ENCODE measurements at places on chromosomes 2 and 18.

DNA sequence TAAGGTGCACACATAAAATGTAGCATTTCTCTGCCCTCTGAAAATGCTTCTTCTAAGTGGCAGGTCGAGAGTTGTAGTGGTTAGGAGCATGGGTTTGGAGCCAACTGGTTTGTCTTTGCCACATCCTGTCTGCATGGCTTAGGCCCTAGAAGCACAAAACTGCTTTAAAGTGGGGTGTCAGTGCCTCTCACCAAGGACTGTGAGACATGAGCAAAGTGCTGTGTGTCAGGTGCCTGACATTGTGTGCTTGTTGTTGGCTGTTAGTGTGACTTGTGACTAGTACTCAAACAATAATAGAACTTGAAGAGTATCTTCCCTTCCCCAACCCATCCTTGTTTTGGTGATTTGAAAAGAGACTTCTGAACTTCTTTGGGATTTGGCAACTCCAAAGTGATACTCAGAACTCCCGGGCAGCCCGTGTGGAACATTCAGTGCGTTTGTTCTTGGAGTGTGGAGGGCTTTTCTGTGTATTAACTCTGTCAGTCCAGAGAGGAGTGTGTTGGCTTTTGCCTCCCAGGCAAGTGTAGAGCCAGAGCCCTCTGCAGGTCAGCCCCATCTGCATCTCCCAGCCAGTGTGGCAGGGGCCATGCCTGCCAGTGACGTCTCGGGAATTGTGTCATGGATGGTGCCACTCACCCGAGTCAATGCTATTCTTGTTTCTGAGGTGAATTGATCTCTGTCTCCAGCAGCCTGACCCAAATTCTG, 5.0 kb downstream of the MGAT5 start:
- DNase-seq = peak; percentile 42

- DNase-seq = no peak
Observed at GRCh38 chr18:22394428-22394827, 23.3 kb downstream of the CTAGE1 start.

GRCh38 chr2:136255127-136255526, 137.2 kb upstream of the CXCR4 start:
- DNase-seq = no peak

GRCh38 chr2:74756356-74756890, 77.5 kb upstream of the HK2 start:
- DNase-seq = no peak

DNA sequence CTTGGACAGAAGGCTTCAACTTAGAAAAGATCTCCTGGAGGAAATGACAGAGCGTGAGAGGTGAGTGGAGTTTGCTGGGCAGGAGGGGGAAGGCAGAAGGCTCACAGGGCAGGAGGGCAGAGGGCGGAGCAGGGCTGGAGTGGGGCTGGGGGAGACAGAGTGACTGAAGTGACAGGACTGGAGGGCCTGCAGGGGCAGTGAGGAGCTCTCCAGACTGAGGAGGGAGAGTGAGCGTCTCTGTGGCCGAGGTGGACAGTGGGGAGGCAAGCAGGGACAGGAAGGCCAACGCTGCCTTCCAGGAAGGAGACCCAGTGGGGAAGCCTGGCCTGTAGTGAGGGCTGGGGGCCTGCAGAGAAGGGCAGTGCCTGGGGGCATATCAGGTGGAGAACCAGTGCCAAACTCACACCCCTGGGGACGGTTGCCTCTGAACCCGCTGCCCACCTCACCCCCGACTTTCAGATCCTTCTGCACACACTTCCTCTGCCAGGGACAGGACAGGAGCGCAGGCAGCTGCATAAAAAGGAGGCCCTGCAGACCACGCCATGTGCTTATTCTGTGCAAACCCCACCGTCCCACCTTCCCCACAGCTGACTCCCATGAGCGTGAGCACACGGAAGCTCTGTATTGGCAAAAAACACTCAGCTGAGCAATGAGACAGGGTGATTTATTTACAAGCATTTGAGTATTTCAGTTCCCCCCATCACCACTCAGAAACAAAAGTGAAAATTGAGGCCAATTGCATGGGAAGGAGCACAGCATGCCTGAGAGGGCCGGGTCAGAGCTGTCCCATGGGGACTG, 244.3 kb downstream of the FAM210A start:
- no peak for DNase-seq

- DNase-seq = no peak
Observed at GRCh38 chr2:20067992-20068584, 16.7 kb upstream of the LAPTM4A start.

- no peak for DNase-seq
Observed at GRCh38 chr2:231160701-231161100, 35.9 kb upstream of the HTR2B start.

DNA sequence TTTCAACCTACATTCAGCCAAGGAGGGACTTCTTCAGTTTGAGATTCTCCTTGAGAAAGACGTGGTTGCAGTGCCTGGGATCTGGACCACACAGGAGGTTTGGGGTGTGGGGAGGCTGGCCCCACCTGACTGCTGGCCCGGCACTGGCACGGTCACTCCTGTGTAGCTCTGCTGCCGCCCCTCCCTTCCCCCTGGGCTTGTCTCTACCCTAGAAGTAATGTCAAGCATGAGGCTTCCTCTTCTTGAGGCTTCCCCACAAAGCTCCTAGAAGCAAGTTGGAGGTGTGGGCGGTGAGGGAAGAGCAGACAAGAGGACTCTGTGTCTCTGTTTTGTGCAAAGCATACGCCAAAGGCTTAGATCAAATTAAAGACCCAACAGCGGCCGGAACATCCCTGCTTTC, 8.7 kb downstream of the KLHL29 start:
- no peak for DNase-seq

DNA sequence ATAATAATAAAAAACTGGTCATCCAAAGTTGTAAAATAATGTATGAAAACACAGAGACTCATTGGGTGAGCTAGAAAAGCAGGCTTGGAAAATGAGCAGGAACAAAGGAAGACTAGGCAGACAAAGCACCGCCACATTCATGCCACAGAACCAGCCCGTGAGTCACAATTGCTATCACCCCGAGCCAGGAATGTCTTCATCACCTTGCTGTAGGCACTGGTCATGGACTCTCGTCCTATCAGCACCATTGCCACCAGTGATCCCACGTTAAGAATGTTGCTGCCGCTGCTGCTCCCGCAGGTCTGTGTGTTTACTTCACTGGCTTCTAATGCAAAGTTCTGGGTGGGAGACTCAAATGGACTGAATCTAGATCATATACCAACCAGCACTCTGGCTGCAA, 417.9 kb downstream of the PID1 start:
- DNase-seq = no peak

GRCh38 chr18:49934457-49934856, 121.1 kb upstream of the ACAA2 start:
- DNase-seq = no peak

DNA sequence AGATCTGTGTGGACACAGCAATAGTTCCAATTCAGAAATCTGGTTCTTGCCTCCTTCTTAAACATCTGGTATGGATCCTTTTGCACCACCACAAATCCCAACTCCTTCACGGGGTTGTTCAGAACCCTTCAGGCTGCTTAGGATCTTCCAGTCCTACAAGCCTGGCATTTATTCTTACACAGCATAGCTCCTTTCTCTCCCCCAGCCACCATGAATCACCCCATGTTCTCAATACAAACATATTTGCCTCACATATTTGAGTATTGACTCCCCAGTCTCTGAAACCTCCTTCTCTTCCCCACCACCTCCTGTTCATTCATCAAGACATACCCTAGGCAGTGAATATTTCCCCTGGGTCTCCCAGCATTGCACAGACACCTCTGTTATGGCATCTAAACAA, 155.2 kb downstream of the ALK start:
- no peak for DNase-seq

GRCh38 chr2:232846055-232846454, 24.0 kb upstream of the SNORC start:
- DNase-seq = no peak

- DNase-seq = no peak
Observed at GRCh38 chr2:237336131-237336530, 77.8 kb downstream of the COL6A3 start.

DNA sequence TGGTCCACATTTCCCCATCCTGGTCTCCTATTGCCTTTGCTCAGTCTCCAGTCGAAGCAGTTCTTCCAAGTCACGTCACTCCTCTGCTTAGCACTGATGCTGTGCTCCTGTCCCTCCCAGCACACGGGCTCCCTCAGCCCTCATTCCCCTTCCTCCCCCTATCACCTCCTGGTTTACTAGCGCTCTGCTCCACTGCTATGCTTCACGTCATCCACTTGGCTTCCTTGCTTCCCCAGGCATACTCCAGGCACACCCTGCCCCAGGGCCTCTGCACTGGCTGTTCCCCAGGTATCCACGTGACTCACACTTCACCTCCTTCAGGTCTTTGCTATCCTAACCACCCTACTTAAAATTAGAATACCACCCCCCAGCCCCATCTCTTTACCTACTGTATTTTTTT, 269.3 kb downstream of the GLI2 start:
- DNase-seq = no peak

- DNase-seq = no peak
Observed at GRCh38 chr2:102932501-102932900, 170.7 kb downstream of the TMEM182 start.

GRCh38 chr2:241228081-241228859, 39.8 kb downstream of the ANO7 start:
- no peak for DNase-seq

- DNase-seq = no peak
Observed at GRCh38 chr2:195022508-195022830, 634.6 kb upstream of the SLC39A10 start.

DNA sequence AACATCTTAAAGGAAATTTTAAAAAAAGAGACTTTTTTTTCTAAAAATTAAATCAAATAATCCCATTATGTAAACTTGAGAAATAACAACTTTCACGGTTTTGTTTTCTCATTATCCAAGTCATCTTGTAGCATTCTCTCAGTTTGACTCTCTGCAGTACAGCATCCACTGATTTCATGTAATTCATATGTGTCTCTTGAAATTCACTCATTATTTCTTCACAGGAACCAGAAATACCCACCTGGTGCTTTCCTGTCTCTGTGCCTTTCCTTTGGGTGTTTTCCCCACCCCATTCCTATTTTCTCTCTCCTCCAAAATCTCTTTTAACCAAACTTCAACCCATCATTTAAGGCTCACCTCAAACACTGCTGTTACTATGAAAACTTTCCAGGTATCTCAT, 116.1 kb upstream of the STK17B start:
- no peak for DNase-seq

- DNase-seq = no peak
Observed at GRCh38 chr2:173647681-173648311, 293.1 kb downstream of the CDCA7 start.

- DNase-seq = no peak
Observed at GRCh38 chr2:179141206-179141605, 91.3 kb upstream of the CCDC141 start.

GRCh38 chr18:32379891-32380290, 90.8 kb downstream of the GAREM1 start:
- DNase-seq = no peak

GRCh38 chr2:104408266-104408665, 445.6 kb upstream of the POU3F3 start:
- no peak for DNase-seq

- no peak for DNase-seq
Observed at GRCh38 chr2:128474036-128474955, 155.6 kb upstream of the HS6ST1 start.

DNA sequence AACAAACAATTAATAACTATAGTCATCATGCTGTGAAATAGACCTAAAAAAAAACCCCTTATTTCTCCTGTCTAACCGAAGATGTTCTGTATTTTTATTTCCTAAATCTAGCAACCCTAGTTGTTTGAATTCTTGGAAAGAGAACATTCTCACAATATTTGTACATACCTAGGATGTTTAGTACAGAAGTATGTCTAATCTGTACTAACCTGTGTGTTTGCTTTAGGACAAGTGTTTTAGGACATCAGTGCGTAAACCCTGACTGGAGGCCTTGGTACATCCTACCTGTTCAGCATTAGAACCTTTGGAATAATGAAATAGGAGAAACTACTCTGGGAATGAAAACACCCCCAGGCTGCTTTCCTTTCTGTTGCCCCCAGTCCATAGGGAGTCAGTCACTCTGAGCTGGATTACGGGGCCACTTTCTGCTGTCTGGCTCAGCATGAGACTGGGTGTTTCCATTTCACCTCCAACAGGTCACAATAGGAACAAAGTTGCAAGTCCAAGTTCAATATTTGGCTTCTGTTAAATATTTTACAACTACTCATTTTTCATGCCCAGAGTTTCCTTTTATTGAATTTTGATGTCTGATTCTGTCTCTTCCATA, 114.7 kb downstream of the MTX2 start:
- no peak for DNase-seq

GRCh38 chr2:239548965-239549595, 148.3 kb upstream of the HDAC4 start:
- DNase-seq = no peak

DNA sequence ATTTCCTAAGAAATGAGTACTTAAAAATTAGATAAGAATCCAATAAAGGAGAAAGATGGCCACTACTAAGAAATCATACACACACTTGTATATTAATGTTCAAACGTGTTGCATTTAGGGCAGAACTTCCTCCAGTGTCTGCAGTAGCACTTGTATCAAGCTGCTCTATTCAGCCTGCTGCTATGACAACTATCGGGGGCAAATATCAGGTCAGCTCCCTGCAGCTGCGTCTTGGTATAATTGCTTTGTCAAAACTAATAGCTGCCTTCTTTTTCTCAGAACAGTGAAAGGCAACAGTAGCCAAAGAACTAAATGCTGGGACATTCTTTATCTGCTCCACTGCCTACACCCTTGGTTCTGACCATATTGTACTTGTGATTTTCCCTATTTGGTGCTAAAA, 300.7 kb downstream of the NOL4 start:
- no peak for DNase-seq

- DNase-seq = no peak
Observed at GRCh38 chr2:2041256-2041824, 289.7 kb downstream of the MYT1L start.

DNA sequence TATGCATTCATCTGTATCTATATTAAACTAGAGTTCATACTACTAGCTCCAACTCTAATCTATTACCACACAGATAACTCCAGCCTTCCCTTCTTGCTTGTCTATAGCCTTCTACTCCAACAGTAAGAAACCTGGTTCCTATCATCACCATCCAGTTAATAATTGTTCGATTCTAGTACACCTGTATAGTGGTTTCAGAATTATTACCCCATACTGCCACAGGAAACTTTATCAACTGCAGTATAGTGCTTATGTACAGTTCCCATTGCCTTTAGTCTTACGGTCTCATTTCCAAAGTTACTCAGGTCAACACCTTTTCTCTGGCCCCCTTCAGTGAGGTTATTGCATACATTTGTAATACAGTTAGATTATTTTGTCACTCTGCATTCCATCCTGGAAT, 14.5 kb downstream of the METTL8 start:
- no peak for DNase-seq

DNA sequence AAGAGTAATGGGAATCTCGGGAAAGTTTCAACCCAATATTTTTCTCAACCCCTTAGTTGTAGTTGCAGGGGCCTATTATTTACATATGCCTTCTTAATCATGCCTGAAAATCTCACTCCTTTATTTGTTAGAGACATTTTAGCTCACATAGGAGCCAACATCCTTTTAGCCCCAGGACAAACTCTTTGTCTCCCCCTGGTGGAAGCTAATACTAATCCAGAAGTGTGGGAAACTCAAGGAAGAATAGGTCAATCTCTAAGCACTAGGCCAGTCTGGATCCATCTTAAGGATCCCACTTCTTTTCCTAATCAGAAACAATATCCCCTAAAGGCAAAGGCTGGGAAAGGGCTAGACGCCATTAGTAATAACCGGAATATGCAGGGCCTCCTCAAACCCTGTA, 550.9 kb upstream of the PKDCC start:
- DNase-seq = no peak

GRCh38 chr2:231461516-231461971, 2.7 kb downstream of the NCL start:
- DNase-seq = no peak
